ENCODE measurements at places on chromosomes 3 and 15. TPM values are rescaled to one million over a fixed set of nuclear protein-coding genes. Genes with fewer than 3 reads are reported as not detected.

TMCO5A gene
- not detected for total RNA-seq

DNA sequence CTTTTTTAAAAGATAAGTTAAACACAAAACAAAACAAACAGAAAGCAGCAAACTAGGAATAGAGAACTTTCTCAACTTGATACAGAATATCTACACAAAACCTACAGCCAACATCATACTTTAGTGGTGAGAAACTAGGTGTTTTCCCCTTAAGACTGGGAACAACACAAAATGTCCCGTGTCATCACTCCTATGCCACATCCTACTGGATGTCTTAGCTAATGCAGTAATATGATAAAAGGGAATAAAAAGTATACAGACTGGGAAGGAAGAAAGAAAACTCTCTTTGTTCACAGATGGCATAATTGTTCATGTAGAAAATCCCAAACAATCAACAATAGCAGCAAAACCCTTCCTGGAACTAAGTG is 45.9 kb downstream of the TMEM45A start:
- no peak for DNase-seq

DNA sequence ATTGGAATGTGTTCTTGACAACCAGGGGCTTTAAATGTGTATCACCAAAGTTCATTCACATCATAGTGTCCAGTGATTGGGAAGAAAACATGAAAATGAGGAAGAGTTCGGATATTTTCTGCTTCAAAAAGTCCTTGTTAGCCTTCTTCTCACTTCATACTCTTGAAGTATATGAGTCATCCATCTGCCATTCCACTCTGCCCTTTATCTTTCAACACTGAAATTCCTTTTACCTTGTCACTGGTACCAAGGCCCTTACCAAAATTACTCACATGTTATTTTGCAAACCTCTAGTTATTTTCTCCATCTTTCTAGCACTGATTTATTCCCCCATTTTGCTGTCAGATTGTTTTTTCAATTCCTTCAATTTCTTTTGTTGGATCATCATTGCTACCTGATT is 32.5 kb downstream of the OR5H15 start:
- DNase-seq: no peak

DNA sequence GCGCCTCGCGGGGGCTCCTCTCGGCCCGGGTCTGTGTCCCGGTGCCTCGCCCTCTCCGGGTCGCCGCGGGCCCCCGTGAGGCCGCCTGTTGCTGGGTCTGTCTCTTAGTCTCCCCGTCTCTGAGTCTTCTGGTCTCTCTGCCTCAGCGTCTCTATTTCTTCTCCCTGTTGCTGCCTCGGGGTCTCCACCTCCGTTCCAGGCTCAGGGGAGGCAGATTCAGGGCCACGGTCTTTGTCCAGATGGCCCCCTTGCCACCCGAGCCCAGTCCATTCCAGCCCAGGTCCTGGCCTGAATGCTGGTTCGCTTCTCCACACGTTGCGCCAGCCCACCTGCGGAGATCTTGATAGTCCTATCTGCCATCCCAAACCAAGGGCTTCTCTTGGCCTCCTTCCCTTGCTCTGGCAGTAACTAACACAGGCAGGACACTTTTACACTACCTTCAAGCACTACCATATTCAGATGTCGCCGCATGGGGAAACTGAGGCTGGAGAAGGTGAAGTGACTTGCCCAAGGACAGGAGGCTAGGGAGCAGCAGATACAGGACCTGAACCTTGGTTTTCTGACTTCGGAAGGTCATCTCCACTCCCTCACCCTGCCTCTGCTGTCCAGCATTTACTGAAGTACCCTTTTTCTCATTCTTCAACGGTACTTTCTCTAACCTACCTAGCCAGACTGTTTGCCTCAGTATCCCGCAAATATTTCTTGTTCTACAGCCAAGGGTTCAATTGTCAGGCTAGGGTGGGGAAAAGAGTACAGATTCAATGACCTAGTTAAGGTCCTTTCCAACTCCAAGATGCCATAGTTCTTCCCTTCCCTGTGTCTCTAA is 616 bp upstream of the IGDCC4 start:
- no peak for DNase-seq

DNA sequence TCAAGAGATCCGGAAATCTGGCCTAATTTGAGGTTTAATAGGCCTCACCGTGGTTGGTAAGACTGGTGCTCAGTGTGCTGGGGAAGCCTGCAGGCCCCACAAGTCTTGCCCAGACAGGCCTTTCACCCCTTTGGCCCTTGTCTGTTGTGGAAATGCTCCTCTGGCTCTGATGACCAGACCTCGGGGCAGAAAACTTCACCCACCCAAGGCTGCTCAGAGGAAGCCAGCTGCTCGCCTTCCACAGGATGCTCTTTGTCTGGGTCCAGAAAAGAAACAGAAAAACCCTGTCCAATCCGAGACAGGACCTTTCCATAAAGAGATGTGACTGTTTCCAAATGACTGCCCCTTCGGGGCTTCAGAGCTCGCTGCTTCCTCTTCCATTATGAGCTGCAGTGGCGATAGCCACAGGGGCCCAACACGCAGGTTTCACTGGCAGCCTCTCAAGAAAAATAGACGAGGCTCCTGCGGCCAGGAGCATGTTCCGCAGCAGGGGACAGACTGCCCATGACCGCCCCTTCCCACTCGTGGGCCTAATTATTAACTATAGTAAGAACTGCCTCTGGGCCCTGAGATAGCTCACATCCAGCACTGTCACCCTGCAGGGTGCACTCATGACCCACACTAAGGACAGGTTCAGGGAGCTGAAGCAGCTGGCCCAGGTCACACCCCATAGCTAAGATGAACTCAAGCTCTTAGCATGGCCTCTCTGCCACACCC is 6.8 kb upstream of the SNX22 start:
- no peak for DNase-seq
